ENCODE measurements at places on chromosomes 13 and 19.

DNA sequence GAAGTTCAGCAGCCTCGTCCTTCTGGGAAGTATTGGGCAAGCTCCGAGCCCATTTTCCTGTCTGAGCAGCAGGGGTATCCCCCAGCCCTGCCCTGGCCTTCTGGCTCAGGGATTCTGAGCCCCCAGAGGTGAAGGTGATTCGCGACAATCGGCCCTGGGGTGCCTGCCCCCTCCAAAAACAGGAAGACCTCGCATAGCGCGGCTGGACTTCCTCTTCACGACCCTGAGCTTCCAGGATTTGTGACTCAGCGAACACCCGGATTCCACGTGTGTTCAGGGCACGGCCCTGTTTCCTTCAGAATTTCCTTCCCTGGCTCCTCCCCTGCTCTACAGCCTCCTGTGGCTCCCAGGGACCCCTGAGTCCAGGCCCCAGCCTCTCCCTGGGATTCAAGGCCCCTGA, at the start of gene SEMA6B:
SEMA6B (minus strand) TSS at position 116 of the 400 bp plus-strand sequence. CDS start 1,227 bp downstream, outside the sequence.
- peak; percentile 44 for DNase-seq

- DNase-seq: peak; percentile 13
Measured at GRCh38 chr19:47305309-47305751, 4.3 kb upstream of the C5AR1 start.

GRCh38 chr13:29496241-29496712, 99.2 kb downstream of the SLC7A1 start:
- peak; percentile 87 for DNase-seq

DNA sequence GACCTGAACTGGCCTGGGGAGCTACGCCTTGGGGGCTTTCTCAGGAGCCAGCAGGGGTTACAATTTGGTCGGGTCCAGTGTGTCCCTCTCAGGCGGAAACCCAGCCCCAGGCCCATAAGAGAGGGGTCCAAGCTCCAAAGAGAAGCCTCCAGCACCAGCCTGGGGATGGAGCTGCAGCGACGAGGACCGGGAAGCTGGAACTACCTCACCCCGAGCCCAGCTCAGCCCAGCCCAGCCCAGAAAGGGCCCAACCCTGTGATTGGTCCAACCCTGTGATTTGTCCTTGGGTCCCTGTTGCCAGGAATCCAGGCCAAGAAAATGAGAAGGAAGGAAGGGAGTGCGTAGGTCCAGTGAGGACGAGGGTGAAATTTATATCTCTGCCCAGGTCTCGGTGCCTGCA, 24.1 kb downstream of the CLEC4M start:
- no peak for DNase-seq

DNA sequence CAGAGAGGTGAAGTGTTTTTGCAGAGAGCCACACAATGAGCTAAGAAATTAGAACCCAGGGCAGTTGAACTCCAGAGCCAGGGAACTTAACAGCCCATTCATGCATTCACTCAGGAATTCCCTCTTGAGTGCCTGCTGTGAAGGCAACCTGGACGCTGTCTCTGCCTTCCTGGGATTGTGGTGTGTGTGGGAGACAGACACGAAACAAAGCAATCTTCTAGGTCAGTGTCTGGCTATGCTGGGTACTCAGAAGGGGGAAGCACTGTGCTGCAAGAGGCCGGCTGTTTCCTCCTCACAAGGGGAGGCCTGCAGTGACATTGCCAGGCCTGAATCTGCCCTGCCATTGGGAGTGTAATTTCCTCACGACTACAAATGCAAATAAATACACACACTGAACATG, 9.7 kb downstream of the BCKDHA start:
- DNase-seq: peak; percentile 50

DNA sequence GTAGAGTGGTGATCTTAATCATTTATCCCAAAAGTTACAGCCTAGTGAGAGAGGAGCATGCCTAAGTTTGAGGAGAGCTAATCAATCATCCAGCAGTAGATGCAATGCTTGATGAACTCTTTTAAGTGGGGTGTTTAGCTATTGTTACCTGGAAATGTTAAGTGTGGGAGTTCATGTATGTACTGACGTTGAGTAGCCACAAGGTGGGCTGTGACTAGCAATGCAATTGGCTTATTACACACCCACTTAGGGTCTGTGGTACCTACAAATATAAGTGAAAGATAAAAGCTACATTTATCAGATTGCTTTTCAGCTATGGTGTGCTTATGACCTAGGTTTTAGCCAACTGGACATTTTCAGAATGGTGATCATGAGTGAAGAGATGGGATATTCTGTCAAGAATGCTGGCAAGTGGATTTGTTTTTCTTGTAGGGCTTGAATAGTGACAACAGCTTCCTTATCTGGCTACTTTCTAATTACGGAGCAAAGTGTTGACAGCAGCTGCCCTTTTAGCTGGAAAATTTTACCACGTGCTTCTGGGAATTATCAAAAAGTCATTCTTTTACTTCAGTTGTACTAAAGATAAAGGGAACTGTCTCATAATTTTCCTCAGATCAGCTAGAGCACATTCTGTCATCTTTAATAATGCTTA, 170.6 kb downstream of the POSTN start:
- DNase-seq: no peak

DNA sequence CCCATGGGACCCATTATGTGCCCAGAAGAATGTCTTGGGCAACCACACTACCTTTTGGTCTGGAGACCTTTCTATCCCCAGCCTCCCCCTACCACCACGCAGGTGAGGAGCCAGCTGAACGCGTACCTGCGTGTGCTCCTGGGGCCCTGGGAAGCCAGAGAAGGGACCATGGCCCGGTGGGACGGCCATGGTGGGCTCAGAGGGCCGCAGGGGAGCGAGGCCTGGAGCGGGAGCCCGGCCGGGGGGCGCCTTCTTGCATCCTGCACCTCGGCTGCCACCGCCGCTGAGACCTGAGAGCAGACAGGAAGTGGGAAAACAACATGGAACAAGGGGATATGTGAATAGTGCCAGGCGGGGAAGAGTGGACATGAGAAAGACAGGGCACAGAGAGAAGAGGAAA, 2.3 kb downstream of the DYRK1B start:
- no peak for DNase-seq

DNA sequence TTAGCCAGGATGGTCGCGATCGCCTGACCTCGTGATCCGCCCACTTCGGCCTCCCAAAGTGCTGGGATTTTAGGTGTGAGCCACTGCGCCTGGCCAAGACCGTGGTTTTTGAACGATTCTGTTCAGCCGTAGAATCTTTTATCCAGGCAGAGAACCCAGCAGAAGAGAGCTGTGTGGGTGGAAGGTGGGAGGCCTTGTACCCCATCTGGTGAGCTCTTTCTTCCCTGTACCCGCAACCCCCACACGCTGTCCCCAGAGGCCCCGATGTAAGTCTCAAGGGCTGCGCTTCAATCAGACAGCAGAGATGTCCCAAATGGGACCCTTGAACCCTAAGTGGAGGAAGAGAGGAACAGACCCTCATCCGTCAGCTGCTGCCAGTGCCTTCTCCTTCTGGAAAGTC, 3.7 kb downstream of the SLC25A23 start:
- DNase-seq: no peak

All from GDM1 (cell line).